Brain (organoid and tissue), 16 donors: ENCODE measurements at places on chromosomes 5 and 9. TPM values are rescaled to one million over a fixed set of nuclear protein-coding genes. Genes with fewer than 3 reads are reported as not detected.

GRCh38 chr9:104860263-104860662 is 67.7 kb downstream of the ABCA1 start:
- DNase-seq: no peak

GRCh38 chr5:170635706-170636105 is 131.9 kb downstream of the KCNIP1 start:
- DNase-seq: no peak

GRCh38 chr5:1867114-1867814 is 15.5 kb downstream of the IRX4 start:
- DNase-seq: no peak

- DNase-seq: no peak
These were observed 9.7 kb upstream of the URM1 start for GRCh38 chr9:128361296-128361985.

- peak; percentile 82 for DNase-seq
These were observed 2.1 kb upstream of the TRAF1 start for GRCh38 chr9:120928483-120929228.

GRCh38 chr5:10586555-10586954 is 22.7 kb downstream of the ANKRD33B start:
- DNase-seq: peak; percentile 52

DNA sequence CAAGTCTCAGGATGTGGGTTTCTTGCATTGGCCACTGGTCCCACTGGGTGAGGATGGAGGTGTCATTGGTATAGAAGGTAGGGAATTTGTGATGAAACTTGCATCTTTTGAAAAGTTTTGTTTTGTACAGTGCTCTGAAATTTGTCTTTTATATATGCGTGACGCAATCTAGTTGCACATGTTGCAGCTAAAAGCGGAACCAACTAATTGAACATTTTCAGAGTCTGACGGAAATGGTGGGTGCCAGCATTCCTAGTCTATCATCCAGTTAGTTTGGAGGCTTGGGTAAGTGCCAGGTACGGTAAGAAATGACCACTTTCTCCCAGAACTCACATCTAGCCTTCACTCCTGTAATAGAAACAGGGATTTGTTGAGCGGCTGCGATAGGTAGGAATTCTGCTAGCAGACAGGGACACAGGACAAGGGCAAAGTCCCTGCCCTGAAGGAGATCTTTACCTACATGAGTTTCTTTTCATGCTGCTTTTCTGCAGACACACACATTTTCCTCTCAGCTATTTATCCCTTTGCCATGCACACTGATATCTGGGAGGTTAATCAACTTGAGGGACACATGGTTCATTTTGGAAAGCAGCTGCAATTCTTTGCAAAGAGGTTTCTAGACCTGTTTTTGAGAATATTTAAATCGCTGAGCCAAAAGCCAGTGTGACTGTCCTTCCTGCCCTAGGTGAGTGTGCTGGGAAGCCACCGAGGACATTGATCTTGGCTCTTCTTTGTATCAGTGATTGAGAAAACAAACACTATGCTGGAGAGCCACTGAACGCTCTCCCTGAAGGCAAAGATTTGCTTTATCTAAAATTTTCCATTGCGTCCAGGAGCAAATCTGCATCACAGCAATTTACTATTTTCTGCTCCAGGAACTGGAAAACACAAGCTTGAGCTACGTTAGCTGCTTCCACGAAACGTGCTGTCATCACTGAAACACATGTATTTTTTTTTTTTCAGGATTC is 89.7 kb downstream of the DAP start:
- peak; percentile 80 for DNase-seq

DNA sequence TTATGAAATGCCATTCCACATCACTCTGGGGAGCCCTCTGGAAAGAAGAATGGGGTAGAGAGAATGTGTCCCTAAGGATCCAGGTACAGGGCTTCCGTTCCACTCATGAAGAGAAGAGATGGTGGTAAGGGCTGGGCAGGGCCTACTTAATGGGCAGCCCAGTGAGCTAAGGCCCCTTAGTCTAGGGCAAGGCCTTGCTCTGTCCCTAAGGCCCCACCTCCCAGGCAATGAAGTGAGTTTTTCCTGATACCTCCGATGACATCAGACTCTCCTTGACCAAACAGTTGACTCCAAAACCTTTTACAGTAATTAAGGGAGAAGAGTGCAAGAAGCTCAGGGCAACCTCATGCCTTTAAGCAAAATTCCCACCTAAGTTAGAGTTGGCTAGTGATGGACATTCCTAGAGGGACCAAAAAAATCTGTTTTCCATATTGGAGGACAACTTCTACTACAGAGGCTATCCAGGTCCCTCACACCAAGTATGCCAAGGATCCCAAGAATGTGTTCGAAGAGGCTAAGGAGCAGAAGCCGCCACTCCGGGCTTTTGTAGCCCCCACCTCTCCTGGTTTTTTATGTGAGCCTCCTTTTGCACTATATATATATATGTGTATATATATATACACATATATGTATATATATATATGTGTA is 5.9 kb downstream of the KLF9 start:
- no peak for DNase-seq

DNA sequence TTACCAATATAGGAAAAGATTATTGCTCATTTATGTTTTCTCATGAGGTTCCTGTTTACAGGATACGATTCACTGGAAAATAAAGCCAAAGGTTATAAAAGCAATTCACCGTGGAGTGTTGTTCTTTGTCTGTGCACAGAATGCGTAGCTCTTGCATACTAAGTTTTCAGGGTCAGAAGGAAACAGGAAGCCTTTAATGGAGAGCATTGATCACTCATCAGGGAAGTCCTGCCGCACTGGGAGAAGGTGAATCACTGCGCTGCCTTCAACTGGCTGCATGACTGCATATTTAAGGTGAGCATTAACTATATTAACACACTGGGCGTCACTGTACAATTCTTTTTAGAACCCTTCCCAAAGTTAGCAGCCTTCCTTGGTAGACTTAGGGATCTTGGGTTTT is 74.1 kb upstream of the SYK start:
- no peak for DNase-seq

DNA sequence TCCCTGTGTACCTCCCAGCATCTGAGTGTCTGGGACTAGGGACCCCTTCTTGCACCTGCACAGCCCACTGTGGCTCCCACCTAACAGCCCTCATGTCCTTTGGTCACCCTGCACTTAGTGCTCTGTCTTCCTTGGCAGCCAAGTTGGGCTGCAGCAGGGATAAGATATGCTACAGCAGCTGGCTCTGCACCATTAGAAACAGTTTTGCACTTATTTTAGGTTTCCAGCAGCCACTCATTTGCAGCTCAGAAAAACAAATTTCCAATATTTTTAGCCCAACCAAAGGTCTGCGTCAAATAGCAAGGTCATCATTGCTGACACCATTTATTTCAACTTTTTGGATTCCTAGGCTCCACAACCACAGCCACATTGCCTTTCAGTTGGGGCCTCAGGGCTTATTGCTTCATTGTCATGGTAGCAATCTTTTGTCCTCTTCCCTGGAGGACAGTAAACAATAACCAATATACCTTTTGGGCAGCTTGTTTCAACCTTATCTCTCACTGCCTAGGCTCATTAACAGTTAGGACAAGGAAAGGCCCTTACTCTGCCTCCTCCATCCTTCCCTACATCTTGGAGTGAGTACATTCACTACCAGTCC is 263.9 kb downstream of the COX7C start:
- DNase-seq: no peak

DNA sequence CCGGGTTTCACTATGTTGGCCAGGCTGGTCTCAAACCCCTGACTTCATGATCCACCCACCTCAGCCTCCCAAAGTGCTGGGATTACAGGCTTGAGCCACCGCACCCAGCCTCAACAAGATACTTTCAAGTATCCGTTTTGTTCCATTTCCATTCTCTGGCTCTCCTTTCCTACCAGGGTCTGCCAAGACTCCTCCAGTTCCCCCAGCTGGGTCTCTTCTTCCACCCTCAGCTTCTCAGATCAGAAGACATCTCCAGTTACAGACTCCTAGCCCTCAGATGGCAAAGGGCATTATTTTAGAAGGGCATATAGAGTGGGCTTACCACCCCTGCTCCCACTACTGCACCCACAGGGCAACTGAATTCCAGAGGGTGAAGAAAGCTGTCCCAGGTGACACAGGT is 1.5 kb upstream of the PDGFRB start:
- no peak for DNase-seq

DNA sequence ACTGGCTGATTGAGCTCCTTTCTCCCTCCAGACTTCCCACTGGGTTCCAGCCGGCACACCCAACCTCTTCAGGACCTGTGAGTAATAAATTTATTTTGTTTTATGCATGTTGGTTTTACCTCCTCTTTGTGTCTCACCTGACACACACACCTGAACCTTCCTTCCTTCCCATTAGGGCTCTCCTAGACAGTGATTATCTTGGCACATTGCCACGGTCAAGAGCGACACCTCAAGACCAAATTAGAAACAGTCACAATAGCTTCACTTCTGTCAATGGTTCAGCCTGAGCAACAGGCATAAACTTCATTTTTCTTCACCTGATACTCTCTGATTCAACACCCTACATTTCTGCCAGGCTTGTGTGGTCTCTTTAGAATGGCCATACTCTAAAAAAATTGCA is 296.3 kb upstream of the SMARCA2 start:
- no peak for DNase-seq

- peak; percentile 88 for DNase-seq
These were observed 46.3 kb downstream of the PTCD2 start for GRCh38 chr5:72366324-72366976.

DNA sequence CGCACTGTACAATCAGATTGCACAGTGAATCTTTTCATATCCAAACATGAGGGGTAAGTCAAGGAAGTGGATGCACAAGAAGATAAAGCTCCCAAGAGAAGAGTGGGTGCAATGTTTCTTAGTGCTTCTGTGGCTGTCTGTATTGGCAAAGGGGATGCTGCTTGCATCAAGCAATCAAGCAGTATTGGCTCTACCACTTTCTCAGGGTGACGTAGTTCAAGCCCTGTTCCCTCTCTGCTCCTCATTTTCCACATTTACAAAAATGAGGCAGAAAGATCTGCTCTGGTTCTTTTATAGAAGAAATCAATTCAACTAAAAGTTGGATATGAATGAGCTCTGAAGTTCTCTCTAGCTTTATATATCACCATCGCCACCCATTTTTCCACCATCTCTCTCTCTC is 2.3 kb downstream of the TNFSF8 start:
- DNase-seq: no peak

DNA sequence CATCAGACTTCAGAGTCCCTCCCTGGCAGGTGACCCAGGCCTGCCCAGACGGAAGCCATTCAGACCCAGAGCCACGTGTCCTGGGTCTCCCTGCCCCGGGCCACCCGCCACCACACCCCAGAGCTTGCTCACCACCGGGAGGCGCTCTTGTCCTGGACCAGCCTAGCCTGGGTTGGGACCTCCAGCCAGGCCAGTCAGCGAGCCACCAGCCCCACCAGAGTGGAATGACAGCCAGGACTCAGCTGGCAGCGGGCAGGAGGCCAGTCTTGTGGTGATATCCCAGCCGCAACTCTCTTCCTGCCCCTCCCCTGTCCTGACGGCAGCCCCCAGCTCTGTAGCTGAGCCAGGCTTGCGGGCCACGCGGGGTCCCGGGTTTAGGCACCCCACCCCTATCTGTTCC is 1.7 kb upstream of the PTGDS start:
- no peak for DNase-seq

GRCh38 chr9:78031893-78032729 is 500 bp upstream of the GNAQ start:
- peak; percentile 97 for DNase-seq

DNA sequence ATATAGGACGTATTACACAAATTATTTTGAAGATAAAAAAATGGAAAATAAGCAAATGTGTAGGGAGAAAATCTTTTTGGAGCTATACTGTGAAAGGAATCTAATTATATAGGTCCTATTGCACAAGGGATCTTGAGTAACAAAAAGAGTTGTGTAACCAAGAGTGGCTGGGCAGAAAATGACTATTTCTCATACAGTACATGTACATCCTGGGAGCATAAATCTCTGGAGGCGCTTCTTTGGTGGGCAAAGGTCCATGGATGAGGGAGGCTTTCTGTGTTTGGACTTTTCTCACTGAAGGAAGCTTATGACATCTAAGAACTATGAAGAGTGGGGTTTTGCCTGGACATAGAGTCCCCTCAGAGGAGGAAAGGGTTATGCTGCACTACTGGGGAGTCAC is 29.8 kb downstream of the ANKS6 start:
- no peak for DNase-seq

GRCh38 chr9:8648271-8648845 is 848.8 kb upstream of the DMAC1 start:
- no peak for DNase-seq

Gene HNRNPK
- polyA plus RNA-seq: 644 TPM

Gene SNCAIP
- 42.2 TPM for polyA plus RNA-seq

Gene MEIKIN
- polyA plus RNA-seq: not detected

Gene MAP3K1
- polyA plus RNA-seq: 6.1 TPM

Gene SLC45A2
- 0.15 TPM for polyA plus RNA-seq

Gene CDH10
- 1.9 TPM for polyA plus RNA-seq

Gene FSTL4
- 7.9 TPM for polyA plus RNA-seq

Gene DDX46
- polyA plus RNA-seq: 36.0 TPM

Gene CATSPER3
- 0.41 TPM for polyA plus RNA-seq

Gene PCDHGB3
- 0.49 TPM for polyA plus RNA-seq

Gene RASGEF1C
- 3.4 TPM for polyA plus RNA-seq

Gene LCN15
- polyA plus RNA-seq: 32.6 TPM

Gene SLC4A9
- polyA plus RNA-seq: not detected
